ENCODE measurements at places on chromosomes 6 and 20.

DNA sequence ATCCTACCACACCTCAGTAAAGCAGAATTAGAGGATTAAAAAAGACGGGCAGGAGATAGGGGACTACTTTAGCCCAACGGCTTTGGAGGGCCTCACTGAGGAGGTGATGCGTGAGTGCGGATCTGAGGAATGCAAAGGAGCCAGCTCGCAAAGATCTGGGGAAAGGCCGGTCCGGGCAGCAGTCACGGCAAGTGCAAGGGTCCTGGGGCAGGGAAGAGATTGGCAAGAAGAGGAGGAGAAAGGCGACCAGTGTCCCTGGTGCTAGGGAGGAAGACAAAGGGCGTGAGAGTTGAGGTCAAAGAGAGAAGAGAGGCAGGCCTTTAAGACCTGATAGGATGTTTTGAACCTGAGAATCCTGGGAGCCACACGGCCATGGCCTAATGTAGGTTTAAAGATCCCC lies 86.8 kb downstream of the KCNB1 start:
- DNase-seq, result no peak

- DNase-seq, result peak; percentile 80
Measured at GRCh38 chr6:35259948-35260590, 534 bp downstream of the ZNF76 start.

GRCh38 chr20:1124421-1124820 lies 6.0 kb downstream of the PSMF1 start:
- DNase-seq, result no peak

GRCh38 chr20:16283978-16284377 lies 289.3 kb downstream of the KIF16B start:
- no peak for DNase-seq

DNA sequence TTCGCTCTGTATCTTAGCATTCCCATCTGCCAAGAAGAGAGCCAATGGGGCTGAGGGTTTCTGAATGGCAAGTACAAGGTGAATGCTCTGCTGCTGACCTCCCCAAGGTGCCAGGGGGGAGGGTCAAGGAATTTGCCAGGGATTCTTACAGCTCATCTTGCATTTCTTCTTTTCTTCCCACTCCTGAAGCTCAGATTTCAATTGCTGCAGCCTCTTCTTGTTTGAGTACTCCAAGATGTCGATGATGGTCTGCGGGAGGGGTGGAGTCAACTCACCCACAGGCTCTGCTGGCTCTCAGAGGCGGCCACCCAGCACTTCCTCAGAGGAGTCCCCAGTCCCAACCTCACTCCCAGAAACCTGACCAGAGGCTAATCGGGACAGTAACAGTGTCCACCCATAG lies 12.4 kb downstream of the C20orf96 start:
- no peak for DNase-seq

- DNase-seq, result no peak
Measured at GRCh38 chr20:34578521-34578920, 20.0 kb downstream of the MAP1LC3A start.
